GM06990 (cell line): ENCODE measurements at places on chromosomes 16 and 17.

DNA sequence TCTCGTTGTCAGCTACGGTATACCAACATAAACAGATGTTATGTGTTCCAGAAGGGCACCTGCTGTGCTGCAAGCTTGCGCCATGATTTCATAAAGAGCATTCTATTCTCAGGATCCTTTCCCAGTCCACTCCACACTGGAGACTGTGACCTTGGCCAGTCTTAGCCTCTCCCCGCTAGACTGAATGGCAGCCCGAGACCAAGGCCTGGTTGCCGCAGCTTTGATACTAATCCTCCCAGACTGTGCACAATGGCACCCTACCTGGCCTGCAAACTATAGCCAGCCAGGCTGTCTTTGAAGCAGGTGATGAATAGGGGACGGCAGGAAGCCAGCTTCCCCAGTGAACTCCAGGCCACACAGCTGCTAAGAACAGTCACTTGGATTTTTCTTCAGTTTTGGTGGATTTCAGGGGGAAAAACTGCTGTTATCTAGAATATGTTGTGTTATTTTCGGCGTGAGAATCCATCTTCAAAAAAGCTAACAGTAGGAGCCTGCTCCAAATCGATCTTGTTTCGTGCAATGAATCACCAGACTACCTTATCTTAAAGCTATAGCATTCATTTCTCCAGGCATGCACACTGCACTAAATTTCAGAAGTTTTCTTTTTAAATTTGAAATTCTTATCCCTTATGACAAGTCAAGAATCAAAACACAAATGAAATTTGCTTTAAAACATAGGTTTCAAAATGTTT lies 289.0 kb downstream of the CEP112 start:
- no peak for DNase-seq

DNA sequence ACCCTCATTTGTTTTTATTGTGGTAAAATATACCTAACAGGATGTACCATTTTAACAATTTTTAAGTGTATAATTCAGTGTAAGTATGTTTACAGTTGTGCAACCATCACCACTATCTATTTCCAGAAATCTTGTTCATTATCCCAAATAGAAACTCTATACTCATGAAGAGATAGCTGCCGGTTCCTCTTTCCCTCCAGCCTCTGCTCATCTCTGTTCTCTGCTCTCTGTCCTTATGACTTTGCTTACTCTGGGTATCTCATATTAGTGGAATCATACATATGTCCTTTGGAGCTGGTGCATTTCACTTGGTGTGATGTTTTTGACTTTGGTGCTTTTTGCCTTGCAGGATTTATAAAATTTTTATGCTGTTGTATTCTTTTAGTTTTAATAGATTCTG lies 19.4 kb downstream of the CYLD start:
- no peak for DNase-seq

GRCh38 chr17:56909742-56910508 lies 3.9 kb downstream of the TRIM25 start:
- DNase-seq = no peak

DNA sequence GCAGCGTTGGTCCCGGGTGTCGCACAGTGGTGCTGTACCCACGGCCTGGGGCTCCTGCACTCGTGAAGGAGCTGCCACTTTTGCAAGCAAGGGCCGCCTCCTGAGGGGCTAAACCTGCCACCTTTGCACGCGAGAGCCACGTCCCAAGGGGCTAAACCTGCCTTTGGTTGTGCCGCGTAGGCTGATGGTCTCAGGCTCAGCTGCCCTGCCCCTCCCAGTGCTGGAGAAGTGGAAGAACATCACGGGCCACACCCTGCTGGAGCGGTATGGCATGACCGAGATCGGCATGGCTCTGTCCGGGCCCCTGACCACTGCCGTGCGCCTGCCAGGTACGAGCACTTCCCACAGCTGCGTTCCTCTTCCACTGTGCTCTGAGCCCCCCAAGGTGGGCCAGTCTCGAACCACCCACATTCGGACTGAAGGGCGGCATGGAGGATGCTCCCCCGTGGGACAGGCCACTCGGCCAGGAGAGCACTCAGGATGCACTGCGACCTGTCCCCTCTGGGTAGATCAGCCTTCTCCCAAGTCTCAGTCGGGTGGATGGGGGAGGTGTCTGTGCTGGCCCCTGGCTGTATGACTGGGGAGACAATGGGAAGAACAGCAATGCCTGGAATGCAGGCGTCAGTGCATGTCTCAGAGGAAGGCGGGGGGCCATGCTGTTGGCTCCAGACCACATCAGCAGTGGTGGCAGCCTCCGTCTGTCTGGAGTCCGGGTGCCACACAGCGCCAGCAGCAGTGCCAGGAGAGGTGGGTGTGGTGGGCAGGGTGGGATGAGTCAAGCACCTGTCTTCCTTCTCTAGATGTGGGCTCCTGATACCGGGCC lies 20.7 kb downstream of the ACSF3 start:
- peak; percentile 26 for DNase-seq

- DNase-seq = no peak
These were observed 3.6 kb upstream of the GSDMB start for GRCh38 chr17:39922006-39922405.

DNA sequence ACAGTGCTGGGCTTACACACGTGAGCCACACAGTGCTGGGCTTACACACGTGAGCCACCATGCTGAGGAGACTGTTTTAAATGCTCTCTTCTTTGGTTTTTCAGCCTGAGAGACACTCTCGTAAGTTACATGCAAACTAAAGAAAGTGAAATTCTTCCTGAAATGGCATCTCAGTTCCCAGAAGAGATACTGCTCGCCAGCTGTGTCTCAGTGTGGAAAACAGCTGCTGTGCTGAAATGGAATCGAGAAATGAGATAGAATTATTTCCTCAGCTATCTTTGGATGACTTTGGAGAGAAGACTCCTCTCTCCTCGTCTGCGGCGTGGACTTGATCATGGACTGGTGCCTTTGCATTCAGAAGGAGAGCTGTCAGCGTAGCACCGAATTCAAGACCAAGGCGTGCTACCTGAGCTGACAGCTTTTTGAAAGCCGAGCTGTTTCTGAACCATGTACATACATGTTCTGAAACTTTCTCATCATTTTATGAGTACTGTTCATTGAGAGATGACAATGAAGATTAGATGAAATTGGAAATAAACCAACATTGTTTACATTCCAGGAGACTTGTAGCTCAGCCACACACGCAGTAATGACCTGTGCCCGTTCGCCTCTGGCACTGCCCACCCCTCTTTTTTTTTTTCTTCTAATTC lies 21.6 kb upstream of the ENDOV start:
- DNase-seq = no peak

DNA sequence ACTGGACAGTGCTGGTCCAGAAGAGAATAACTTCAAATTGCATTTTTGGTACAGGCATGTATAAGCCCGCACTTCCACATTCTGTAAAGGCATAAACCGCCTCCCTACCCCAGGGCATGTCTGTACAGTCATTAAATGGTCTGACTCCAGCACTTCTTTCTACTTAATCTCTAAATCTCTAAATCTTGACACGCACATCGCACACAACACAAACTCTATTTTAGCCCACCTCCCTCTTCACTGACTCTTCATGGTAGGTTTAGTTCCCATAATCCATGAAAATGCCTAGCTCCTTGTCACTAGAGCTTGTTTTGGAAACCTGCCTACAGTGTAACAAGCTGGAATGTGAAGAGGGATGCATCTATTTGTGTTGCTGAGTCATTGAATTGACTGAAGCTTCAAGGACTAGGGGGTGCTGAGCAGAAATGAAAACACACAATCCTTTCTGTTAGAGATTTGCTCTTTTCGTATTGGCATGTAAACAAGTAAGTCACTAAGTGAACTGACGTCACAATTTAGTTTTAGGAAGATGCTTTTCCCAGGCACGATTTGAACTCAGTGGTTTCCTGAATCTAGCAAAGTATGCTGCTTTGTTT lies 1.6 kb upstream of the DUSP14 start:
- no peak for DNase-seq

GRCh38 chr17:75338335-75338734 lies 49.1 kb upstream of the SLC25A19 start:
- DNase-seq = no peak
